Skeletal muscle cell (primary cell): ENCODE measurements at places on chromosomes 1 and 21.
A peak's percentile ranks its signal among the peaks of the same experiment; 100 is the strongest.

GRCh38 chr1:101050869-101051268 lies 25.3 kb upstream of the DPH5 start:
- no peak for DNase-seq

GRCh38 chr1:7534061-7534825 lies 236.9 kb upstream of the VAMP3 start:
- no peak for DNase-seq

DNA sequence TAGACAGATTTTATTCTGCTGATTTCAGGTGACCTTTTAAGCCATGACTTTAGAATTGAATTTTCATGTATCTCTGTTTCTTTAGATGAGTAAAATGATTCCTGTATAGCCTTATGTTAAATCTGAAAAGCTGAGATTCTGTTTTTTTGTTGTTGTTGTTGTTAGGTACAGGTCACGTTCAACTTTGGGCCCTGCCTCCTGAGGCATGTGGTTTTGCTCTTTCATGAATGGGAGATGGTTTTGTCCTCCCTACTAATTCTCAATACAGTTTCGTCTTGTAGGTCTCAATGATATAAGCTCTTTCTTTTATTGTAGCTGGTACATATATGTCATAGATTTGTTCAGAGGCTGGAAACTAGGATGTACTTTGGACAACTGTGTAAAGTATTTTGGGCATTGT lies 79.6 kb downstream of the CDC14A start:
- no peak for DNase-seq

GRCh38 chr1:26477446-26478152 lies 5.4 kb downstream of the HMGN2 start:
- DNase-seq = no peak

GRCh38 chr1:115501476-115501875 lies 140.3 kb upstream of the VANGL1 start:
- no peak for DNase-seq

DNA sequence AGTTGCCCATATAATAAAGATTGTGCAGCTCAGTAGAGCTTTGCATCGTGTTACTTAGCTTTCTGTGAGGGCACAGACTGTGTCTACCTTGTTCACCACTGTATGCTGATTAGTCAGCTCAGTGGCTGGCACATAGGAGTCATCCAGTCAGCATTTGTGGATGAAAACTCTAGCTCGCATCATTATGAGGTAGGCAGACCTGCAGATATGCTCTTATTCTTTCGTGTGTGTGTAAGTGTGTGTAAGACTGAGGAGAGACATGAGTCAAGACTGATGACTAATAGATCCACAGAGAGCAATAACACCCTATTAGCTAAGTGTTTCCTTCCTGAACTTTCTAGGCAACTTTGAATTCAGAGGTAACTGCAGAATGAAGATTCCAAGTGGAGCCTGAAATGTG lies 17.1 kb downstream of the TTF2 start:
- DNase-seq = peak; percentile 93

DNA sequence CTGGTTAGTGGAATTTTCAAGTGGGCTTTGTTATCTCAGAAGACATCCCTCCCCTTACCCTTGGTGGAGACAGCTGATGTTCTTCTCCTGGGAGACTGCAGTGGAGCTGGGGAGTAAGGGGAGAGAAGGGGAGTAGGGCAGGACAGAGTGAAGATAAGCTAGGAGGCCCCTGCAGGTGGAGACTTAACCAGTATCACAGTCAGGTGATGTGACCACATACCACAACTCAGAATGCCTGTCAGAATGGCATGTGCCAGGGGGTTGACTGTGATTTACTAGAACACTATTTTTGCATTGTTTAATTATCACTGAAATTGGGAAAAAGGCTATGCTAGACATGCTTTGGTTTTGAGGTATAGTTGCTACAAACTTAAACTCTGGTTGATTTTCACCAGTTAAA lies 124.6 kb downstream of the NRDC start:
- no peak for DNase-seq

DNA sequence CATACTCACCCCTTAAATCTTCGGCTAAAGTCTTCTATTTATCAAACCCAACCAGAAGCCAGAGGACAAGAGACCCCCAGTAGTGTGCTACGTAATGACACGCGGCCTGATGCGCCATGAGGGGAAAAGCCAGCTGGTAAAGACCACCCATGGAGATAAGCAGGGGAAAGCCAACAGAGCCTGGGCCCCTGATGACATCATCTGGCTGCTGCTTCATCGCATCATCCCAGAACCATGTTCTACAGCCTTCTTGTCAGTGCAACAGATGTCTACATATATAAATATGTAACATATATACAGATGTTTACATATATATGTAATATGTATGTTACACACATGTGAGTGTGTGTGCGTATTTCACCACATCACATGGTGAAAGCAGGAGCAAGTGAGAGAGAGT lies 81.7 kb upstream of the VANGL1 start:
- no peak for DNase-seq

DNA sequence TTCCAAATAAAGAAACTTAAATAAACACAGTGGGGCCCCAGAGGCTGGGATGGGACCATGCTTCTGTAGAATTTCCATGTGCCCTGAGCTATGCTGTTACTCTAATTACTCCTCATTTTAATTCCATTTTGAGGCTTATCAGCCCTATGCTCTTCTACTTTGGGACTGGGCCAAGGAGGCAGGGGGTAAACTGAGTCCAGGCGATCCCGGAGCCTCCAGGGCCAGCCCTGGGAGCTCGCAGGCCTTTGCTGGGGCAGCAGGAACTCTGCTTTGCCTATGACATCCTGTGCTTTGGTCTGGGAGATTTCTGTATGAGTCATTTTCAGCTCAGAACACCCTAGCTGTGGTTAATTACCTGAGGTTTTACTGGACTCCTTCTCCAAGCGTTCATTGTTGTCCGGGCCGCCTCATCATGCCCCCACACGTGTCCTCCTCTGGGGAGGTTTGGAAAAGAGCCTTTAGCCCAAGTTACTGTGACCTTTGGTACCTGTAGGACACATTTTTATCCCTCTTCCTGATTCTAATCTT lies 95.7 kb downstream of the RHOU start:
- DNase-seq = no peak

DNA sequence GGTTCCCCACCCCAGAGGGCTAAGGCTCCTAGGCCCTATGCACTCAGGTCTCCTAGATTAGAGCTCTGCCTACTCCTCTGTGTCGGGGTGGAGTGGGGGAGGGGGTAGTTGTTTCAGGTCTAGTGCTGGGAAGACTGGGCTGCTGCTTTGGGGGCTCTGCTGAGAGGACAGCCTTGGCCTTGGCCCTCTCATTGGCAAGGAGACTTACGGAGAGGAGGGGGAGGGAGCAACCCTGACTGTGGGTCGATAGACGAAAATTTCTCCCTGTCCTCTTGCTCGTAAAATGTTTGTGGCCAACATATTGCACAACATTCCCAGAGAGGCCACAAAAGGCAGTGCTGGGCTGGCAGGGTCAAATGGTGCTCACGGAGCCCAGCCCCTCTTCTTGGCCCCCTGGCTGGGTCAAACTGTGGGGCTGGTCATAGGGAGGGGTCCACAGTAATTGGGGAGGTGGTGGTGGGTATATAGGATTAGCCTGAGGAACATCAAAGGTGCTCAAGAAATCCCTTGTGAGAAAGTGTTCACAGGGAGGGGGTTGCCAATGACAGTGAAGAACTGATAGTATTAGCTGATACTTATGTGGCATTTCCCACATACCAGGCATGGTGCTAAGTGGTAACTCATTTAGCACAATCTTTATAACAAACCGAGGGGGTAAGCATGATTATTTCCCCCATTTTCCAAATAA lies 8.5 kb upstream of the DMBX1 start:
- DNase-seq = no peak
